Fibroblast of skin of left biceps (primary cell): ENCODE measurements at places on chromosomes 7 and 10.

DNA sequence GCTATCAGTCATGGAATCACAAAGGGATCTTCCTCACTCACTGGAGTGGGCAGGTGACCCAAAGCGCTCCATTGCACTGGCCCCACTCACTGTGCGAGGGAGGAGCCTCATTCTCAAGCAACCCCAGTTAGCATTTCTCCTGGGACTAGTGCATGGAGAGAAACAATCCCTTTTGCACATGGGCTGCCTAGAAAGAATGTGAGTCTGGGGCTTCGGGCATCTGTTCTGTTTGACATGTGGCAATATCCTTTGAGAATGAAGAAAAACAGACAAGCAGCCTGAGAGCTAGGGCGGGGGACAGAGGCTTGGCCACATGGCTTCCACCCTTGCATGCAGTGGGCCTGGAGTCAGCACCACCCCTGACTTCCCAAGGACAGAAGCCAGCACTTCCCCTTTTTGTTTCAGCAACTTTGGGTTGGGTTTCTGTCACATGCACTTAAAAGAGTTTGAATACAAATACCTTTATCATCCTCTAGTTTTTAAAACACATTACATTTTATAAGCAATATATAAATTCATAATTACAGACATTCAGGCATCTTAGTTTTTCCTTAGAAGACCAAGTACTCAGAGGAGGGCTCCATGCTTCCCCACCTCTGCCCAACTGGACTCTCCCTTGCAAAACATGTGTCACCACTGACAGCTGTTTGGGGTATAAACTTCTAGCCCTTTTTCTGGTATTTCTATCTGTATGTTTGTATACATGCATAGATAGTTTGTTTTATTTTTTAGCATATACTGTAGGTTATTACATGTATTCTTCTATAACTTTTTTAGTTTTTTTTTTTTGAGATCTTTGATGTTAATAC lies 73.8 kb downstream of the RBM20 start:
- DNase-seq = no peak

DNA sequence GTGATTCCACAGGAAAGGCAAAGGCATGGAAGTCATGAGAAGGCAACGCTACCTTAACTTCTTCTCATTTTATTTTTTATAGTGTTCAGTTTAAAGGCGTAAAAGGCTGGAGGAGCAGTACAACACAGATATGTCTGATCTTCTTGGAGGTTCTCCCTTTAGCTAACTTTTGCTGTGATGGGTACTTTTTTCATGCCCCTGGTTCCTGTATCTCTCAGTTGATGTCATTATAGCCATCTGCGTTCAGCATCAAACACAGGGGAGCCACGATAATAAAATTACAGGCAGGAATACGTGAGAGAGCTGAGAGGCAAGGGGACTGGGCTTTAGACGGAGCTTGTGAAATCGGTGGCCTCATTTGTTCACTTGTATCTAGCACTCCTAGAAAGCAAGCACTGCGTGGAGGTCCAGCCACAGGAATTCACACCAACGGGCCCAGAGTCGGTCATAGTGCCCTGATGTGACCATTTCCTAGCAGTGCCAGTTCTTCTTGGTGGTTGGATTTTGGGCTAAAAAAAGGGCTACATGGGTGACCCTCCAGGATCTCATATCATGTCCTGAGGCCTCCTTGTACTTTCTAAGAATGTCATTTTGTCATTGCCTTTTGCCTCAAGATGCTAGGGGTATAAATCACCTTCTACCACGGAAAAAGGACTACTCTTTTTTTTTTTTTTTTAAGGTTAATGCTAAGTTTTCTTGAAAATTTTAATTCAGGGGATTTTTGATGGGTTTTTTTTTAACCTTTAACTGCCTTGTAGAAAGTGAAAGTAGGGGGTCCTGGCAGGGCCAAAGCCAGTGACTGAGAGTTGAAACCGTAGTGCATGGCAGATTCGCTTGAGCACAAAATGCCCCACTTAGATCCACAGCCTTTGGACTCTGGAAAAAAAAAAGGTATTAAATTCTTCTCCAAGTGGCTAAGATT lies 191.5 kb downstream of the CELF2 start:
- no peak for DNase-seq

GRCh38 chr10:70843333-70843732 lies 27.6 kb downstream of the SGPL1 start:
- DNase-seq = no peak

- DNase-seq = no peak
Measured at GRCh38 chr7:107014387-107015023, 30.0 kb upstream of the PRKAR2B start.

- no peak for DNase-seq
Measured at GRCh38 chr10:102418622-102419268, at the start of gene PSD. PSD (minus strand) TSS chr10:102418785; CDS start chr10:102417038, 1,747 bp downstream.

DNA sequence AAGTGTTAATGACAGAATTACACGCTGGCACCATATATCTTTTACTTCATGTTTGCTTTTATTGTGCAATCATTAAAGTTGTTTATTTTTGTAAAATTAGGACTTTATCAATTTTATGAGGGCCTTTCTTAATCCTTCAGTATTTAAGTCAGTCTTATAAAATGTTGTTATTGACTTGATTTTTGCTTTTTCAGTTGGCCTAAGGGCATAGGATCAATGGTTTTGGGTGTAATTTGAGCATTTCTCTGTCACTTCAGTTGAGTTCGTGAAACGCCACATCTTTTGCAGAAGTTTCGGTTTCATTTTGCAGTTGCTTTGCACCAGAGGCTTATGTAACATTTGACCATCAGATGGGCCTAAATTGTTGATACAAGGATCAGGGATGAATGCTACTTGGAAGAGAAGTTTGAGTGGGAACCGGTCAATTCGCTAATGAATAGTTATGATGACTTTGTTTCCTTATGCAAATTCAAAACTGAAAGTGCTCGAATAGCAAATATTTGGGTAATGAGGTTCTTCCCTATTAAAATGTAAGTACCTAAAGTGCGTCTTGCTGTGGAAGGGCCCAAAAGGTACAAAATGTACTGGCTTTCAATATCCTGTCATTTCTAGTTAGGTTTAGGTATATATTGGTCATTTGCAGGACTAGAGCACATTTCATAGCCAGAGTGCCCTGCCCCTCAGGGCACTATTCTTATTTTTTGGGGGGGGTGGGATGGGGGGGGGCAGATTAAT lies 340.9 kb downstream of the LRMDA start:
- no peak for DNase-seq

DNA sequence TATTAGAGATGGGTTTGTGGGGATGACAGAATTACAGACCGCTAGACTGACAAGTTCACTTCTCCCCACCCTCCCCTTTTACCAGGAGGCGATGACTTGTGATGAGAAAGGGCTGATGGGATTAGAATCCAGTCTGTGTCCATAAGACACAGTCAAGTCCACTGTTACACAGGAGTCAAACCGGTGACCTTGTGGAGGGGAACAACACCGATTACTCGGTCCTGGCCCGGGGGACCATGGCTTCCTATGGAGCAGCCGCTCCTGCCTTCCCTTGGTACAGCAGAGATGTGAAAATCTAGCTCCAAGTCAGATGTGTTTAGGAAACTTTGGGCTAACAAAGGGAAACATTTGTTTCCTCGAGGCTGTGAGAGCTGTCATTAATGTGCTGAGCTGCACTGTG lies 105.5 kb downstream of the ACTR3B start:
- DNase-seq = no peak

GRCh38 chr10:21526188-21526859 lies 842 bp upstream of the SKIDA1 start:
- peak; percentile 84 for DNase-seq

DNA sequence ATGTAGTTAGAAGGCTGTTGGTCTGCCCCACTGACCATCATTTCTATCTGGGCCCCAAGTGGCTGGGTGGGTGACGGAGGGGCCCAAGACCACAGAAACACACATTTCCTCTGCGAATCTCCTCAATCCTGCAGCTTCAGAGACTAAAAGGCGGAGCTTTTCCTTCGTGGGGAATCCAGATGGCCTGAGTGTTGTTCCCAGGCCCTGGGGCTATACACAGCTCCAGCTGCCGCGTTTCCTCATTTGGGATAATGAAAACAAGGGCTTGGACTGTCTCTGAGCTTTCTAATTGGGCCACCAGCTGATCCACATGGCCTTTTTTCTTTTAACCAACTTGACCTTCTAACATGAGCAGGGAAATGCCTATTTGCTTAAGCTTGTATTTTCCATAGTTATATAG lies 339.9 kb downstream of the CXCL12 start:
- no peak for DNase-seq

GRCh38 chr7:31663072-31663471 lies 23.9 kb upstream of the PPP1R17 start:
- no peak for DNase-seq

DNA sequence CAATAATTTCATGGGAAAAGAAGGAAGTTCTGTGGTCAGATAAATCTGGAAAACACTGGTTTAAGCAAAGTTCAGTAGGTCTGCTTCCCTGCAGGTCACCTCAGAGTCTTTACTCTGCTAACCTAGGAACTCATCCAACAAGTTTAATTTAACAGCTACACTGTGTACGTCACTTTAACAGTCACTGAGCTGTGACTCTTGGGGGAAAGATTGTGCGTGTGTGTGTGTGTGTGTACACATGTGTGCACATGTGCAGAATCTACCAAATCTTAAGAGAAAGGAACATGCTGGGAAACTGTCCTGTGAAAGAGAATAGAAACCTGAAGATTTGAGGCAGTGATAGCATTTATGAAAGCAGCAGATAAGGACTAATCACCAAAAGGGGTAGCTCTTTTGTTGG lies 62.6 kb downstream of the IKZF1 start:
- no peak for DNase-seq

GRCh38 chr10:28730031-28730778 lies 52.9 kb downstream of the BAMBI start:
- DNase-seq = no peak

GRCh38 chr10:72692994-72693781 lies 1.2 kb downstream of the MCU start:
- no peak for DNase-seq

GRCh38 chr10:11057994-11058393 lies 40.3 kb downstream of the CELF2 start:
- no peak for DNase-seq

GRCh38 chr7:71015252-71015900 lies 116.6 kb upstream of the GALNT17 start:
- no peak for DNase-seq

GRCh38 chr10:123584419-123584775 lies 81.8 kb upstream of the GPR26 start:
- no peak for DNase-seq

- DNase-seq = no peak
Measured at GRCh38 chr10:88090568-88091214, 227.3 kb downstream of the PTEN start.

DNA sequence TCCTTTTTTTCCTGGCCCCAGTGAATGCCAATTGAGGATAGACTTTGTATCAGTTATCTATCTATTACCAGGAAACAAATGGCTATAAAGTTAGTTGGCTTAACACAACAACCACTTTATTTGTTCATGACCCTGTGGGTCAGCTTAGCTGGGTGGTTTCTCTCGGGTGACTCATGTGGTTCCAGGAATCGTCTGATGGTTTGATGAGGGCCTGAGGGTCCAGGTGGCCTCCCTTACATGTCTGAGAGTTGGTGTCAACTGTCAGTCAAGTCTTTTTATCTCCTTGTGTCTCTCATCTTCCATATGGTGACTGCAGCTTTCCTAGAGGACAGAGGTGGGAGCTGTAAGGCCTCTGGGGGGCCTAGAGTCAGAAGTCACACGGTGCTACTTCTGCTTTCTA lies 15.3 kb upstream of the MAPK8 start:
- DNase-seq = no peak

DNA sequence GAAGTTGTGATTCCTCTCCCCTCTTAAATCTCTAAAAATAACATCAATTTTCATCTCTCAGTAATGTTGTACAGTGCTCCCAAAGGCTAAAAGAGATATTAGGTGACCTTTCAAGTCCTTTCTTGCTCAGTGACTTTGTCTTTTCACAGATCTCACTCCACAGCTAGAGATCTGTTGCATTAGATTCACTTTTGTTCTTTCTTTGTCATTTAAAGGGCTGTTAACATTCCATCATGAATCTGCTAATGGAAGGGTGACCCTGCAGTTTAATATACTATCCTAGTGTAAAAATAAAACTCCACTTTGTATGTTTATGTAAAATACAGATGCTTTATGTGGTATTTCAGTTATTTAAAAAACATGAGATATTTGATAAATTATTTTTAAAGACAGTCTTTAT lies 30.5 kb downstream of the GNAI1 start:
- DNase-seq = no peak

DNA sequence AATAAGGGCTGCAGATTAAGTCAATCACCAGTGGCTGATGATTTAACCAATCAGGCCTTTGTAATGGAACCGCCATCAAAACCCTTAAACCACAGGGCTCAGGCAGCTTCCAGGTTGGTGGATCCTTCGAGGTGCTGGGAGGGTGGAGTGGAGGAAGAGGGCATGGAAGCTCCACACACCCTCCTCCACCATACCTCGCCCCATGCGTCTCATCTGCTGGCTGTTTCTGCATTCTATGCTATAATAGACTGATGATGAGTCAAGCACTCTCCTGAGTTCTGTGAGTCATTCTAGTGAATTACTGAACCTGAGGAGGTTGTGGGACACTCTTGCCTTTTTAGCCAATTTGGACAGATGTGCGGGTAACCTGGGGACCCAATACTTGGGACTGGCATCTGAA lies 43.9 kb downstream of the CHST15 start:
- no peak for DNase-seq

DNA sequence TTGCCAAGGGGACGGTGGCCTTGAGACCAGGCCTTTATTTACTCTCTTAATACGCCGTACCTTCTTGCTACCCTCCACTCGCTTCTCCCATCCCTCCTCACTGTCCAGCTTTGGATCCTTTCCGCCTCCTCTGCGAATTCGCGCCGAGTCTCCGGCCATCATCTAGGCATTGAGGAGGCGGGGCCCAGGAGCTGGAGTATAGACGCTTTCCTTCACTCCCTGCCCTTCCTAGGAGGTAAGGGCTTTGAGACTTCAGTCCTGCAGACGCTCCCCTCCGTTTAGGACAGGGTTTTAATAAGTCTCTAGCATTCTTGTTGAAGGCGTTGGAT lies 538 bp downstream of the TFAM start:
- no peak for DNase-seq

GRCh38 chr7:80950550-80950967 lies 31.7 kb upstream of the SEMA3C start:
- no peak for DNase-seq

GRCh38 chr7:102415685-102416225 lies 17.6 kb upstream of the ORAI2 start:
- DNase-seq = no peak

GRCh38 chr10:121792198-121792597 lies 135.6 kb downstream of the ATE1 start:
- no peak for DNase-seq

GRCh38 chr10:27030060-27030459 lies 70.2 kb downstream of the ANKRD26 start:
- no peak for DNase-seq

- no peak for DNase-seq
Measured at GRCh38 chr7:1054861-1055450, 10.6 kb downstream of the GPR146 start.

- no peak for DNase-seq
Measured at GRCh38 chr7:19116121-19117090, 1.0 kb downstream of the TWIST1 start.

GRCh38 chr7:71184136-71184535 lies 52.2 kb downstream of the GALNT17 start:
- no peak for DNase-seq
